ENCODE measurements at places on chromosomes 7 and 10.

DNA sequence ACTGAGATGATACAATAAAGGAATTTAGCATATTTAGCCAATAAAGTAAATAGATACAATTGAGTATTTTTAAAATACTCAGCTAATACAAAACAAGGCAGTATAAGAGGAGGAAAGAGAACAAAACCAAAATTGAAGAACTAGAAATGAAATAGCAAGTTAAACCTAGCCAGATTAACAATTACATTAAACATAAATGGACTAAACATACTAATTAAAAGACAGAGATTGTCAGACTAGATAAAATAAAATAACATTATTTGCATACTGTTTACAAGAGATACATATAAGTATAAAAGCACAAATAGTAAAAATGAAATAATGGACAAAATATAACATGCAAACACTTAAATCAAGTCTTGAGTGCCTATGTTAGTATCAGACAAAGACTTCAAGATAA is 517.7 kb upstream of the PHF14 start:
- DNase-seq, result no peak

DNA sequence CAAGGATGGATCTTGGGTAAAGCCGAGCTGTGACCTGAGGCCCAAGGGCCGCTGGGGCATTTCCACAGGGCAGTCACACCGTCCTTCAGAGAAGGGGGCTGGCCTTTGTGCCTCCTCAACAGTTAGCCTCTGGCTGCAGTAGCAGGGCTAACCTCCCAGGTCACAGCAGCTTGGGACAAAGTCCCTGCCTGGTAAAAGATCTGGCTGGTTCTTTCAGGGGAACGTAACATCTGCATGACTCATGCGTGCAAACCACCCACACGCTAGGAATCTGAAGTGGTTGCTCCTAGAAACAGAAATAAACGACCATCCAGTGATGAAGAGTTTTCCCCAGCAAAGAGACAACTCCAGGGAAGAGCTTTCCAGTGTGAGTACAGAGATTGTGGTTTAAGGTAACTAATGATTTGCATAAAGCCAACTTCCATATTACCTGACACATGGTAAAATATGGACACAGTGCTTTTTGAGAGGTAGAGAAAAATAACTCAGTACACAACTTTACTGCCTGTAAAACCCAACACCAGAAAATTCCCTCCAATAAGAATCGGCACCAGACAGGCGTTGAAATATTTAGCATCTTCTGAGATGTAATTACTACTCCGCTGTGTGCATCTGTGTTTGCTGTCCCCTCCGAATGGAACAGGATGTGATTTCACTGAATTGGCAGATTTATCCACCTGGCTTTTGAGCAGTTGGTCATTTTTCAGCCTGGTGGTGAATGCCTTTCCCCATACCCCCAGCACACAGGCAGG is 84.9 kb upstream of the ADRB1 start:
- DNase-seq, result no peak

DNA sequence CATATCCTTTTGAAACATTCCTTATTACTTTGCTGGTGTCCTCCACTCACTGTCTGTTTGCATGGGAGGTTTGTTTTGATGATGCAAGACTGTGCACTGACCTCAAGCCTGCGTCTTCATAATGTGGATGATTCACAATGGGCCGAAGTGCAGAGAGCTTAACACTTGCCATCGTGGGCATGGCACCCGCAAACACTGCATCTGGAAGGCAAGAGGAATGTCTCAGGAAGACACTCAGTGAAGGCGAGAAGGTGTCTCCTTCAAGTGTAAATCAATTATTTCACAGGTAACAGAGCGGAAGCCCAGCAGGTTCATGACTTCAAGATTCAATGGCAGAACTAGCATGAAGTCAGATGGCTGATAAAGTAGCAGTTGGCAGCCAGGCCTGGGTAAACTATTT is 98.1 kb downstream of the DPY19L1 start:
- no peak for DNase-seq

- DNase-seq, result no peak
Measured at GRCh38 chr10:130958981-130959751, 352.4 kb downstream of the TCERG1L start.

DNA sequence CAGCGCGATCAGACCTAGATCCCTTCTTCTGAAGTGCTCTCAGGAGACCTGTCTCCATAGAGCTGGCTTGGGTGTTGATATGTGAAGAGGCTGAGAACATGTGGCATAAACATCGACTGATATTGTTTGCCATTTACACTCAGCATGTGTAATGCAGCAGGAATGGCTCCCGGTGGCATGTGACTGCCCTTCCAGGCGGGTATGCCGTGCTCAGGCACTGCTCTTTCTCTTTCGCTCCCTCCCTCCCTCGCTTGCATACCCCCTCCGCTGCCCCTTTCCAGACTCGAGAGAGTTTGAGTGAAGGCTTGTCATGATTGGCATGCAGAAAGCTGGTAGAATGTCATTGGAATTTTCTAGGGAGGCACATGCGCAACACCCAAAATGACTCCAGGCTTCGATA is 107.3 kb upstream of the PDCD4 start:
- no peak for DNase-seq

DNA sequence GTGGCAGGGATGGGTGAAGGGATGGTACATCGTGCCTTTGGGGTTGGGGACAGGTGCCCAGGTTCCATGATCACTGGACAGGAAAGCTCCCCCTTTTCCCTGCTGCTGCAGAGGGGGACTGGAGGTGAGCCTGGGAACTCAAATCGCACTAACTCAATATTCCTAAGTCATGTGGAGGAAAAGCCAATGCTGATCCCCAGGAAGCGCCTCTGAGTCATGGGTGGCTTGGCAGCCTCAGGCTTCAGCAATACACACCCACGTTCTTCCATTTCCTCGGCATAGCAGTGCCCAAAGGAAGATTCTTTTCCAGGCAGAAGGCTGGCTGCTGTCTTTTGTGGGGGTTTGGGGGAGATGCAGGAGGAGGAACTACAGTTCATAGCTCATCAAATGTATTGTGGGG is 165.8 kb downstream of the CCDC3 start:
- peak; percentile 60 for DNase-seq

DNA sequence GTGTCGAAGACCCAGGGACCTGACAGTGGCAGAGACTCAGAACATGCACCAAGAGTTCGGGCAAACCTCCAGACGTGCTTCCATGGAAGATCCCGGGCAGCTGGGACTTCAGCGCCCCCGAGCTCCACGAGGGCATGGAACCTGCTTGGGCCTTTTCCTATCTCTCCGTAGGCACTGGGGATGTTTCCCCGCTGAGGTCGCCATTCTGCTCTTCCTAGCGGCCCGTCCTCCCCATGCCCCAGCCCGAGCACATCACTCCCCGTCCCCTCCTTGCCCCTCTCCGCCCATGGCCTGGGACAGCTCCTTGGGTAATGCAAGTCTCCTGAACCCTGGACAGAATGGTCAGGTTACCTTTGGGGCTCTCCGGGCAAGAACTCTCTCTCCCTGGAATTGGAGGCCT is 32.3 kb upstream of the SHH start:
- peak; percentile 62 for DNase-seq

- no peak for DNase-seq
Measured at GRCh38 chr7:98051118-98051744, 55.4 kb upstream of the LMTK2 start.

DNA sequence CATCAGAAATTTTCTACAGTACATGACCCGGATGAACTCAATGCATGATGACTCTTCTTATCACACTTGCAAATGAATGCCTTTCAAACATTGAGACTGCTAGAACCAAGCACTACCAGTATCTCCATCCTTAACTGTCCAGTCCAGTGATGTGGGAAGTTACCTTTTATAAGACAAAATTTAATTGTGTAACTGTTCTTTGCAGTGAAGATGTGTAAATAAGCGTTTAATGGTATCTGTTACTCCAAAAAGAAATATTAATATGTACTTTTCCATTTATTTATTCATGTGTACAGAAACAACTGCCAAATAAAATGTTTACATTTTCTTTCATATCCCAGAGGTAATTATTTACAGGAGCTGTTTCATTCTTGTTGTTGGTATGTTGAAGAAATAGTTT is 40.1 kb downstream of the LGI1 start:
- no peak for DNase-seq

DNA sequence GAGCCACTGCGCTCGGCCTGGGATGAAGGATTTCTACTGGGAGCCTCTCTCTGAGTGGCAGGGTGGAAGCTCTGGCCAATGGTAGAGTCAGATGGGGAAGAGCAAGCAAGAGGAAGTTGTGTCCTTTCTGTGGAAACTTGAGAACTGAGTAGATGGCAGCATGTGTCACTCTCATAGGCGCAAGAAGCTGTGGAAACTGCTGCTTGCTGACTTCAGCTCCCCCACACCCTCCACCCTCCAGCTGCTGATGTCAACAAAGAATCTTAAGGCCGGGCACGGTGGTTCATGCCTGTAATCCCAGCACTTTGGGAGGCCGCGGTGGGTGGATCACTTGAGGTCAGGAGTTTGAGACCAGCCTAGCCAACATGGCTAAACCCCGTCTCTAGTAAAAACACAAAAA is 39.8 kb upstream of the SRGN start:
- no peak for DNase-seq

- DNase-seq, result no peak
Measured at GRCh38 chr10:117217196-117217761, 20.0 kb downstream of the KCNK18 start.

DNA sequence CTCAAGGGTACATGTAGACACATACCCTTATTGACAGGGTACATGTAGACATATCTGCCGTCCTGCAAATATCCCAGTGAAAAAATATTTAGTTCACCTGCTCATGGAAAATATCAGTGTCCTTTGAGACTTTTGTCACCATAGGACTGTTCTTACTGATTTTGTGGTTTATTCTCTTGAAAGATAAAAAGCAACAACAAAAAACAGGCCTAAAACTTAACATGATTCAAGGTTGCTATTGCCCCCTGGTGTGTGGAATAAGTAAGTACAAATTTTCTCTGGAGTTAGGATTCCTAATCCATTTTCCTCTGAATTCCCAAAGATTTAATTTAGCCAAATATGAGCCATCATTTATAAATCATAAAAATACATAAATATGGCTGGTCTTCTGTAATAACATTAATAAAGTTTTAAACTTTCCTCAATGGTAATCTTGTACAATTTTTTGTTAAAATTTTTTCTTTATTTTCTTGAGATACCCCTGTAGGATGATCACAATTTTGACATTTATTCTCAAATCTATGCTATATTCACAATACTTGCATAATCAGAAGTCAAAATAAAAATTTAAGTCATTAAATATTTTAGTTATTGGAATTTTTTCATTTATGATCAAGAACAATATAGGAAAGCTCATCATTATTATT is 741.4 kb upstream of the POT1 start:
- DNase-seq, result no peak

DNA sequence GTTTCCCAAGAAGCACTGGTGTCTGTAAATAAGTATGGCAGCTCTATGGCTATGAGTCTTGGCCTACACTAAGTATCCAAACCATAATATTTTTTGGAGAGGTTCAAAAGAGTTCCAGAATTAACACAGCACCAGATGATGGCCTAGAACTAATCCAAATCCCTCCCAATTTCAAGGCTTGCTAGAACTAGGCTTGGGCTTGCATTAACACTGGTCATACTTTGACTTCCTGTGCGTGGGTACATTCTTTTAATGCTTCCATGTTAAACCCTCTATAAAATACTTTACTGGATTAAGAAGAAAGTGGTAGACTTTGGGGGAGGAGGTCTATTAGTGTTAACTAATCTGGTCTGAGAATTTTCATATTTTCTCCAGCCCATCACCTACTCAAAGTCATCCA is 3.1 kb downstream of the AASS start:
- DNase-seq, result no peak

GRCh38 chr7:29346231-29346978 is 151.8 kb downstream of the CHN2 start:
- no peak for DNase-seq

DNA sequence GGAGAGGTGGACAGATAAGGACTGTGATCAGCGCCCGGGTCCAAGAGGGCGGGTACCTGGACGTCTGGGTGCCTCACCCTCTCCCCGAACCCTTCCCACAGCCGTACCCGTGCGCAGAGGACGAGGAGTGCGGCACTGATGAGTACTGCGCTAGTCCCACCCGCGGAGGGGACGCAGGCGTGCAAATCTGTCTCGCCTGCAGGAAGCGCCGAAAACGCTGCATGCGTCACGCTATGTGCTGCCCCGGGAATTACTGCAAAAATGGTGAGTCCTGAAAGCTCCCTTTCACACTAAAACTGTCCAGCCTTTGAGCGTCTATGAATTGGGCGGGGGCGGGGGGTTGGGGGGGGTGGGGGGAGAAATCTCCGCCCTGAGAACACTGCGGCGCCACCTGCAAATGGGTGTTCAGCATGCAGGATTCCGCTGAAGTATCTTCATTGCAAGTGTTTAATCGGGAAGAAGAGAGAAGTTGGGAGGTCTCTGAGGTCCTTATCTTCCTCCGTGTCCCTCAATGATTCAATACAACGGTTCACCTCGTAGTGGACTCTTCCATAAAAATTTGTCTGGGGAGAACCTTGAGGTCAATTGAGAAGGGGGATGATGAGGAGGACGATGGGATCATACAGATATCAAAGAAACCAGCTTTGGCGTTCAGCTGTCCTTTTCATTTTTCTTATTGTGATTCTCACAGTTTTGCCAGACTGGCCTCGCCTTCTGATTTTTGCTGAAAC is 906 bp downstream of the DKK1 start:
- DNase-seq, result no peak

GRCh38 chr10:90583416-90583815 is 274.4 kb downstream of the HTR7 start:
- DNase-seq, result no peak

GRCh38 chr10:31399631-31400030 is 80.6 kb downstream of the ZEB1 start:
- DNase-seq, result no peak
